Motor neuron (in vitro differentiated cells): ENCODE measurements at places on chromosomes 3 and 15. TPM values are rescaled to one million over a fixed set of nuclear protein-coding genes. Genes with fewer than 3 reads are reported as not detected.

DNA sequence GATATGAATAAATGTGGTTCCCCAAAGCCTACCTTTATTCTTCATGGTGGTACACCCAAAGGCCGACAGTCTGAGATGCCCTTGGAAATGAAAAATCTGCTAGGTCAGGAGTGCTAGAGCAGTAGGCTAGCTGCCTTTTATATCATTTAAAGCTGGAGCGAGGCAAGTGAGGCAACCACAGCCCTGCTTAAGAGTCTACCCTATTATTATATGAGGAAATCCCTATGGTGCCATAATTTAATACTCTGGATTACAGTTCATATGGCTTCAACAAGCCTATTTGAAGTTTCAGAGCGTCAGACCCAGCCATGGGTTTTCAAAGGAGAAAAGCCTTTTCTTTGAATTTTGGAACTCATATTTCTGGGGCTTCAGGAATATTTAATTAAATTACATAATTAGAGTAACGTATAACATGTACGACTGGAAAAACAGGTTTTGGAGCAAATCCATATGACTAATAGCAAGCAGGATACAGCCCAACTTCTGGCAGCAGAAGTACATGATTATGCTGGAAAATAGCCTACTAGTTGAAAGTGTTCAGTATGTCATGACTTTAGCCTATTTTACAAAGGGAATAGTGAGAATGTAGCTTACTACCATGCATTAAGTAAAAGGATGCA lies 18.0 kb upstream of the SLTM start:
- no peak for ATAC-seq

- no peak for ATAC-seq
Observed at GRCh38 chr15:40500568-40501330, 30.0 kb downstream of the CHST14 start.

Gene LCTL
- total RNA-seq, result 0.10 and 0.27 TPM in 2 replicates

GRCh38 chr3:52370531-52370930 lies 54.4 kb downstream of the DNAH1 start:
- no peak for ATAC-seq

Gene APOD
- total RNA-seq, result 0.55 and 0.62 TPM in 2 replicates
